ENCODE measurements at places on chromosomes 5 and 9.

GRCh38 chr5:143016777-143017516 lies 246.8 kb downstream of the ARHGAP26 start:
- DNase-seq = peak; percentile 41

DNA sequence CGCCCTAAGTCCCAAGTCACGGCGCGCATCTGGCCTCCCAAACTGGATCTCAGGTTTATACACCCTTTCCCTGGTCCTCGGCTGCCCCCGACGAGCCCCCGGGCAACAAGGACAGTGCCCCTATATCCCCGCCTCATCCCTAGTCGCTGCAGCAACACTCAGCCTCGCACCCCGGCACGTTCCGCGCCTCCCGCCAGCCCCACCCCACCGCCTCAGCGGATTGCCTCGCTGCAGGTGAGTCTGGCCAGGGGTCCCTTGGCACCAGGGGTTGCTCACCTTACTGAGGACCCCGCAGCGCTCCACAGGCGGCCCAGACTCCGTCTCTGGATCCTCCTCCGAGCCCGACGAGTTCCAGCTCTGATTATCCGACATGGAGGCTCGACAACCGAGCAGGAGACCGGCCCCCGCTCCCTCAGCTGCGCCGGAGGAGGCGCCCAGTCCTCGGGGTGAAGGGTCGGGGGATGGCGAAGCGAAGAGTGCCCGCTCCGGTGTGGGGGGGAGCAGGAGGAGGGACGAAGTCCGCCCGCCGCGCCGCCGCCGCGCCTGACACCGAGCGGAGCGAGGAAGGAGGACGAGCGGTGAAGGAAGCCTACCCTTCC lies 494 bp downstream of the CERT1 start:
- no peak for DNase-seq

- DNase-seq = no peak
These were observed 10.7 kb downstream of the OR1L8 start for GRCh38 chr9:122572456-122572855.

DNA sequence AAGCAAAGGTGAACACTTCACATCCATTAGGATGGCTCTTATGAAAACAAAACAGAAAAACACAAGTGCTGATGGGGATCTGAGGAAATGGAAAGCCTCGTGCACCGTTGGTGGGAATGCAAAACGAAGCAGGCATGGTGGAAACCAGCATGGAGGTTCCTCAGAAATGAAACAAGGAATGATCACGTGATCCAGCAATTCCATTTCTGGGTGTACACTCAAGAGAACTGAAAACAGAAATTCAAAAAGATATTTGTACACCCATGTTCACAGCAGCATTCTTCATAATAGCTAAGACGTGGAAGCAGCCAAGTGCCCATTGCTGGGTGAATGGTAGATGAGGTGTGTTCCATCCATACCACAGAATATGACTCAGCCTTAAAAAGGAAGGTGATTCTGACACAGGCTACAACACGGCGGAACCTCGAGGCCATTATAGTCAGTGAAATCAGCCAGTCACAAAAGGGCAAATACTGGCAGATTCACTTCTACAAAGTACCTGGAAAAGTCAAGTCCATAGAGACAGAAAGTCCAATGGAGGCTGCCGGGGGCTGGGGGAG lies 87.2 kb upstream of the RAPGEF1 start:
- no peak for DNase-seq

- peak; percentile 24 for DNase-seq
These were observed 4.9 kb downstream of the GTF3C5 start for GRCh38 chr9:133035669-133036068.

- no peak for DNase-seq
These were observed 55.1 kb upstream of the LVRN start for GRCh38 chr5:115907177-115907576.

- DNase-seq = no peak
These were observed 46.8 kb upstream of the RNF20 start for GRCh38 chr9:101486693-101487442.

DNA sequence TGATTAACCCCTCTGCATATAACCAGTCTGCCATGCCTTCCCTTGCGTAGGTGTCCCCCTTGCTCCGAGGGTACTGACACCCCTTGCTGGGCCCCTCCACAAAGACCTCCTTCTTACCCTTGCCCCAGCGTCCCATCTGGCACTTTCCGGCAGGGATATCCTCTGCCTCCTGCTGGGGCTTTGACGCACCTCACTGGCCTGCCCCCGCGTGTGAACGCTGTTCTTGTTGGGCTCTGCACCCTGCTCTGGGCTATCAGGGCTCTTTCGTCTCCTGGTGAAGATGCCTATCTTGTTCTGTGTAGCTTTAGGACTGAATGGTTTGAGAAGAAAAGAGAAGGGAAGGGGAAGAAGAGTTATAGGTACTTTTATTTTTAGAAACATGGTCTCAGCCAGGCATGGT lies 53.0 kb downstream of the SUB1 start:
- no peak for DNase-seq

DNA sequence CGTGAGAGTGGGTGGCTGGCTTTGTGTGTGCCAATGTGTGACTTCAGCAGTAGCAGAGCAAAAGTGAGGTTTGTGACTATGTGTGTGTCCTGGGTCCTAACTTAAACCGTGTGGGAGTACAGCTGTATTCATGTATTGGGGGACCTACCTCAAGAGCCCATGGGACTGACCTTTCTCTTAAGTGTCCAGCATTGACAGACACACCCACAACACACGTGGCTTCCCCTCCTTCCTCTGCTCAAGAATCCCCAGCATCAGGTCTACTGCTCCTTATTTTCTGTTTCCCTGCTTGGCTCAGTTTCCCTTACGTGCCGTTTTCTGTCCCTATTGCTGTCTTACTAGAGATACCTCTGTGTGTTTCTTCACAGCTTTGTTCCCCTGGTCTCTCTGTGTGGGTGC lies 616 bp downstream of the IL11RA start:
- no peak for DNase-seq

DNA sequence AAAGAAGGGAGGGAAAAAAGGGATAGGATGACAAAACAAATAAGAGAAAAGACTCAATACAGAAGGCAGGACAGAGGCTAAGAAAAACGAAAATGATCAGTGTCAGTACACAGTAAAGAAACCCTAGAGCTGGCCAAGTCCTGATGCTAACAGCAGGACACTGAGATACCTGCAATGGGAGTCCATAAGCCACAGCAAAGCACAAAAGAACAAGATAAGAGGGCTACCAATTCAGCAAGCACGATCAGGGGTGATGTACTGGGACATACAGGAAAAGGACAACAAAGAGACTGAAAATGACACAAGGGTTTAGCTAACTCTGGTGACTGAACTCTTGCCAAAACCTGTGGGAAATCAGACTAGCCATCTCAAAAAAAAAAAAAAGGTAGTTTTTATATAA lies 1072.6 kb upstream of the COX7C start:
- DNase-seq = no peak

GRCh38 chr5:62948301-62948700 lies 369.7 kb downstream of the LRRC70 start:
- no peak for DNase-seq

DNA sequence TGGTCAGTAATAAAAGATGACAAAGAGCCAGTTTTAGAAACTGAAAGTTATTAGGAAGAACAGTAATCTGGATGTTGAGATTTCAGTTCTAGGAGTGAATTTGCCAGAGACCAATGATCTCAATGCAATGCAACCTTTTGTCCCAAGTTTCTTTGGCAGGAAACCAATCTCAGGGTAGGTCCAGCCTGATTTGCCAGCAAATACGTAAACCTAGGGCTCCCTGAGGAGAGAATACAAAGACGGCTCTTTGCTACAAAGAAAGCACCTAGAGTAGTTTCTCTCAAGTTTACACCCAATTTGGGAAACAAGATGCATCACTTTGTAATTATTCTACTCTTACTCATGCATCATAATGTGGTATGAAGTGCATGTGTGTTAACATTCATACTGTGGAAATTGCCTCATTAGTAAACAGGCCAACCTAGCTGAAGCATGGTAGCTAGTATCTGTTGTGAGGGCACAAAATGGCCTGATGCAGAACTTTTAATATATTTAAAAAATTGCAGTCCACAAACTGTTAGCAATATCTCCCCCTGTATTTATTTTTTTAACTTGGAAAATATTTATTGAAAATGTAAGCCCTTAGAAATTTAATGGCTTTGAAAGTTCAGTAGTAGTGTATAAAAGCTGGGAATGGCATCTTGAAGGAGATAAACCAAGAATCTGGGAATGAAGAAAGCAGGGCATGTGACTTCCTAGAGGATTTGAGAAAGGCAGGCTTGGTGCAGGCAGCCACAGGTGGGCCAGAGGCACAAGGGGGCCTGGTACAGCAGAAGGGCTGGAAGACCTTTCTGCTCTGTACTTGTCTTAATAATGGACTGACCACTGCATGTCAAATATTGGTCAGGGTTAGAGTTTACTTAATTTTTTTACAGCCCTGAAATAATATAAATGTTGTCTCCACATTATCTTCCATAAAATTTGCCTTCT lies 59.5 kb downstream of the MAST4 start:
- no peak for DNase-seq

DNA sequence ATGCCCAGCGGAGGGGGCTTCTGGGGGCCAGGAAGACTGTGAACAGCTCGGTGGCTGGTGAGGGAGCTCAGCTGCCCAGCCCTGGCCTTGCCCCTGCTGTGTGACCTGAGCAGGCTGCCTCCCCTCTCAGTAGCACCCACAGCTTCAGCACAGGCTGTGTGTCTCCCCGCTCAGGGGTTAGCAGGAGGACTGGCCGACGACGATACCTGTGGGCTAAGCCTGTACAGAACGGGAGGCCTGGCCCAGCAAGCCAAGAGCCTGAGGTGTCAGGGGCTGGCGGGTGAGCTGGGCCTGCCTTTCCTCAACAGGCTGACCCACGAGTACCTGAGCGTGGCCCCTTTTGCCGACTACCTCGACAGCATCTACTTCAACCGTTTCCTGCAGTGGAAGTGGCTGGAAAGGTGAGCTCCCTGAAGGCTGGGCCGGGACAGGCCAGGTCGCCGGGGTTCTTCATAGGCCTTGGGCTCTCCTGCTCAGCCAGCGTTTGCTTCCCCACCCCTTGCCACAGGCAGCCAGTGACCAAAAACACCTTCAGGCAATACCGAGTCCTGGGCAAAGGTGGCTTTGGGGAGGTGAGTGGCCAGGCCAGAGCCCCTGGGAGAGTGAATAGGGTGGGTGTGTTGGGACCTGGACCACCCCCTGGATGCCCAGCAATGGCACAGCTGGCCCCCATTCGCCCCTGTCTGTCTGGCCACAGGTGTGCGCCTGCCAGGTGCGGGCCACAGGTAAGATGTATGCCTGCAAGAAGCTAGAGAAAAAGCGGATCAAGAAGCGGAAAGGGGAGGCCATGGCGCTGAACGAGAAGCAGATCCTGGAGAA lies 6.6 kb downstream of the GRK6 start:
- no peak for DNase-seq

DNA sequence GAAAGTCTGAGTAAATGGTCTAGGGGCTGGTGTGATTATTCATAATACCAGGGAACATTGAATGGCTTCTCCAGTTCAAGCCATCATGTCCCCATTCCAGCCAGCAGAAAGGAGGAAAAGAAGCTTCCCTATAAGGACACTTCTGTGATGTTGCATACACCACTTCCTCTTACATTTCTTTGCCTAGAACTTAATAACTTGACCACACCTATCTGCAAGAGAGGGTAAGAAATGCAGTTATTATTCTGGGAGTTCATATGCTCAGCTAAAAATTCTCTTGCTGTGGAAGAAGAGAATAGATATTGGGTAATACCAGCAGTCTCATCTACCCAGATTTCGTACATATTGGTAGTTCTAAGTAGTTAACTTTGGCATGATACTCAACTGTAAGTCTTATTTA lies 166.1 kb downstream of the SLC28A3 start:
- no peak for DNase-seq

GRCh38 chr9:128969491-128969890 lies 22.0 kb downstream of the NUP188 start:
- DNase-seq = no peak

GRCh38 chr9:102768002-102768401 lies 227.1 kb upstream of the CYLC2 start:
- DNase-seq = no peak

GRCh38 chr5:169413416-169413815 lies 112.5 kb upstream of the SLIT3 start:
- DNase-seq = no peak

- DNase-seq = peak; percentile 65
These were observed 612 bp upstream of the BBLN start for GRCh38 chr9:128159522-128159783.

DNA sequence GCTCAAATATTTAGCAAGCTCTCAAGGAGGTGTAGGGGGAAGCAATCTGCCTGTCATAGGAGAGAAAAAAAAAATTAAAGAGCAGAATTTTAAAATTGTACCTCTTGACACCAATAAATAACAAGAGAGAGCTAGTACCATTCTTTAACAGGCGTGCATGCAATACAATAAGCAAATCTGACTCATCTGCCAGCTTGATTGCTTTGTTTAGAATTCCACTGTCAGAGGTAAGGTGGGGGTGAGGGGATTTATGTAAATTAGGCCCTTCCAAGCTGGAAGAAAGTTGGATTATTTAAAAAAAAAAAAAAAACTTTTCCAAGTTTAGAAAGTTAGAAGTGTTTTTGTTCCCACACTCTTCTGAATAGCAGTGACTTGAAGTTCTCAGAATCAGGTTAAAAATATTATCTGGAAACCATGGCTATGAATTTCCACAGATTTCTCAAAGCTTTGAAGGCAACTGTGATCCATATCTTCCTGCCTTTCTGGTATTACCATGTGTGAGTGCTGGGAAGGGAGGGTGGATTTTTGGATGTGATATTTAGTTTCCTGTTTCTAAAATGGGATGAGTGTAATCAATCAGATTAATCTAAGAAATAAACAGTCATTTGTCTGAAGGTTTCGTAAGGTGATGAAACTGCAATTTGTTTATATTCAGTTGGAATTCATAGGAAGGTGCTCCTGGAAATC lies 477.5 kb downstream of the TLE4 start:
- no peak for DNase-seq

- DNase-seq = no peak
These were observed 10.4 kb upstream of the RXRA start for GRCh38 chr9:134315716-134316448.

DNA sequence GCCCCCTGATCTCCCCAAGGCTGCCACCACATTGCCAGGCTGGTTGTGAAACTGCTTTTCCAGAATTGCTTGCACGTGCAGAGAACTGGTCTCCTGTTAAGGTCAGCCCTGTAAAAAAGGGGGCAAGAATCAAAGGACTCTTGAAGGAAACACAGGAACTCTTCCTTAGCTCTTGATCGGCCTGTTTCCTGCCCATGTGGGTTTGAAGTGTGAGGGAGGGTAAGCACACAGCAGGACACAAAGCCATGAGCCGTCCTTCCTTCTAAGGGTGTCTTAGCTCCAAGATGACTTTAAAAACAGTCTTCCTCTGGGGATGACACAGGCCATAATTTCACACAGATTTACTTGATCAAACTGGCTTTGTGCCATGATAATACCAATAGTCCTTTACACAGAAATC lies 36.1 kb downstream of the TEK start:
- no peak for DNase-seq

Measured in GDM1 (cell line).